ENCODE measurements at places on chromosomes 13 and 19.

- no peak for DNase-seq
Measured at GRCh38 chr19:3494051-3494450, 6.4 kb downstream of the DOHH start.

DNA sequence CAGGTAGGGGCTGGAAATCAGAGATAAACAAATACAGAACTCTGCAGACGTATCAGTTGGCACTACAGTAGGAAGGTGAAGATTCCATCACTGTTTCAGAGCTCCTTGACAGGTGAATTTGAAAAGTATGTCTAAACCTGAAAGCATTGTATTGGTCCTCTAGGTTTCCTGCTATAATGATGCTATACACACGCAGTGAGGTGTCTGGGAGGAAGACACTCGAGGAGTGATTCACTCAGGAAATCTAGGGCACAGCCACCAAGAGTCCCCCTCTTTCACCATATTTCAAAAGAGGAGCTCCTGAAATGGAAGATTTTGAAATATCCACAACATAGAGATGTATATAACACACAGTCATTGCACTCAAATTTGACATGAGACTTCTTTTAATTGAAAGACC lies 331.0 kb upstream of the DACH1 start:
- DNase-seq: no peak

GRCh38 chr19:40512473-40513344 lies 45.9 kb downstream of the SPTBN4 start:
- DNase-seq: no peak

- no peak for DNase-seq
Measured at GRCh38 chr19:38233740-38234251, 9.8 kb upstream of the DPF1 start.

DNA sequence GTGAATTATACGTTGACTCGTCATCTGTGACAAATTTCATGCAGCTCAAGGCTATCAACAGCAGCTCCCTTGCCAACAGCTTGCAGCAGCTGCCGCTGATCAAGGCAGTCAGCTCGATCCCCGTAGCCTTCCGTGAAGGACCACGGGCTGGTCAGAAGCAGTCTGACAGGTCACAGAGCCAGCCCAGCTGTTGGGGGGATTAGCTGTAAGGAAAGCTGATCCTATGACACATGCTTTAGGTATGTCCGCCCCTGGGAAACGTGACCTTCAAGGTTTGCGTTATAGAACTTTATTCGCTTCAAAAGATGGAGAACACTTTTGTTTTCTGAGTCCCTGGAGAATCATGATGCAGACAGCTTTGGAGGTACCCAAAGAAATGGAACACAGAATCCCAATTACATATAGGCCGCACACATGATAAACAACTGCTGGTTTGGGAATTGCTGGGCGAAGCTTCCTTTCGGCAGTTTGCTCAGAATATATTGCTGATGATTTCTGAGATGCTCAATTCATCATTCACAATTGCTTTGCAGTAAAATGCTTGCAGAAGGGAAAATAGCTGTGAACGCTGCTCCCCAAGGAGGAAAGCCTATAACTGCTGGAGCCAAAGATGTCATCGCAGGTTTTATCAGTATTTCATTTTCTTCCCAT lies 62.6 kb upstream of the USP29 start:
- no peak for DNase-seq

DNA sequence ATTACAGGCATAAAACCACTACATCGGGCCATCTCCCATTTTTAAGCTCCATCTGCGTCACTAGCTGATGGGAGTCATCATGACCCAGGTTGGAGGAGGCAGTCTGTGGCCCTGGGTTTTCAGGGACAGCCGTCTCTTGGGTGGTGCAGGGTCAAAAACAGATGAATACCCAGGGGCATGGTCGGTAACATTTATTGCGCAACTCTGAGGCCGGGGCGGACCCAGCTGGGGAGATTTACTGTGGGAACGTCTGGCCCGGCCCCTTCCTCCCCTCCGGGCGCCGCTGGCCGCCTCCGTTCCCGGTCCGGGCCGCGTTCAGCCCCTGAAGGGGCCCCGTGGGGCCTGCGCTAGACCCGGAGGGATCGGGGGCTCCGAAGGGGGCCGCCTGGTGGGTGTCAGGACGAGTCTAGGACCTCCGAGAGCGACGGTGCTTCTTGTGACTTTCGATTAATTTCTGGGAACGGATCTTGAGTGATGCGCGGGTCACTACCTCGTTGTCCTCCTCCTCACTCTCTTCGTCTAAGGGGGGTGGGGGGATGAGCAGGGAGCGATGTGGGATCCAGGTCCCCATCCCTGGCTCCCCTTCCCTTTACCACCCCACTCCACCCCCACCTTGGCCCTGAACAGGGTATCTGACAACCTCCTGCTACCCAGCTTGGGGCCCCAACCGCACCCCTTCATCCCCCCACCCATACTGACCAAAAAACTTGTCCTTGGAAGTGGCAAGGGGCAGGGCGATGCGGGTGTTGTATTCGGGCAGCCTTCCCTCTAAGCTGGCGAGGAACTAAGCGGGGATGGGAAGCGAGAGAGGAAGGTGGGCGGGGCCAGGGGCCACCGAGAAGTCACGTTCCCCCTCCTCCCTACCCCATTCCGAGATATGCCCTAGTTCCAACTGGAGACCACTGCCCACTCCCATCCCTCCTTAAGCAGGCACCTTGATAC lies 1.6 kb upstream of the RGL3 start:
- DNase-seq: no peak

DNA sequence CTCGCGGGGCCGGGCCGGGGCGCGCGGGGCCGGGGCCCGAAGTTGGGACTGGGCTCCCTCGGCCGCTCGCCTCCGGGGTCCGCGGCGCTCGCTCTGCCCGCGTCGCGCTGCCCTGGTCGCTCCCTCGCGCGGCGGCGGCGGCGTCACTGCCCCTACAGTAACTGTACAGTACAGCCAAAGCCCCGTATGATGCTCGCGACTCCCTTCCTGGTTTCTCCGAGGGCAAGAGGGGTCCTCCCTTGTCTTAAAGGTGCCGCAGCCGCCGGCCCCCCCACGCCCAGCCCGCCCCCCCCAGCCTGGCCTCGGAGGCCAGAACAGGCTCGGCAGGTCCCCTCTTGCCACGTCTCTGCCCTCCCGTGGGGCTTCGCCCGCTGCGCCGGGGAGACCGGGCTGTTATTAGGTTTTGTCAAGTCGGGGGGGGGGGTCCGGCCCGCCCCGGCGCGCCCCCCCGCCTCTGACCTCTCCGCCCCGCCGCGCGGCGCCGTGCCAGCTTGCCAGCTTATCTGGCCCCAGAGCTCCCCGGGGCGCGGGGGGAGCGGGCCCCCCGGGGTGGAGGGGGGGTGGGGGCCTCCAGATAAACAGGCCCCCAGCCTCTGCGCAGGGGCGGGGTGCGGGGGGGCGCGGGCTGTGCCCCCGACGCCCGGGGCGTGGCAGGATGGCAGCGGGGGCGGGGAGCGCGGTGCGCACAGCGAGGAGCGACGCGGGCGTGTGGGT lies at the start of gene ZBTB7A:
TSS of gene ZBTB7A (minus strand) at position 218 of the 714 bp plus-strand sequence. CDS start 11,667 bp downstream, outside the sequence.
- DNase-seq: no peak

- DNase-seq: no peak
Measured at GRCh38 chr19:31583148-31583547, 233.9 kb upstream of the TSHZ3 start.

- DNase-seq: no peak
Measured at GRCh38 chr13:32272021-32272683, 43.0 kb downstream of the ZAR1L start.

All from brain pericyte (primary cell).